ENCODE measurements at places on chromosomes 2 and 18.

DNA sequence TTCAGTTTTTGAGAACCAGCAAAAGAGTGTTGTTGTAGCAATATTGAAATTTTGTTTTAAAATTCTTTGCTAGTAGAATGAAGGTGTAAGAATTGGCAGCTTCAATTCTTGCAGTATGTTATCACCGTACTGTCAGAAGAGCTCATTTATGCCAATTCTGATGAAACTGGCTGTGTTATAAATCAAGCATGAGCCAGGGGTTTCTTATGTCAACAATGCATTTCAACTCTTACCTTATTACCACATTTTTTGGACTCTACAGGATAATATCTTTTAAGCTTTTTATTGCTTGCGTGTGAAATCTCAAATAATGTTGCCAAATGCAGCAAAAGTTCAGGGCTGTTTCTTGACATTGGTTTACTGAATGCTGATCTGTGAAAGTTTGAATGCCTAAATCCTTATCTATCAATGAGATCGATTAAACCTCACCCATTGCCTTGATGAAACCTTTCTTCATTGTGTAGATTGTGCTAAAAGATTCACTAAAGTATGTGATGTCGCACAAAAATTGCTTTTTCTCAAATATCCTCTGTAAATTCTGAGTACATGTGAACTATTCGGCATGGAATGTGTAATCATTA is 1389.3 kb upstream of the ZEB2 start:
- DNase-seq = no peak

- DNase-seq = no peak
Observed at GRCh38 chr2:120432976-120433815, 87.3 kb downstream of the INHBB start.

GRCh38 chr2:74267068-74267467 is 68.7 kb downstream of the MTHFD2 start:
- peak; percentile 15 for DNase-seq

- DNase-seq = no peak
Observed at GRCh38 chr2:64214281-64215115, 70.3 kb upstream of the PELI1 start.

DNA sequence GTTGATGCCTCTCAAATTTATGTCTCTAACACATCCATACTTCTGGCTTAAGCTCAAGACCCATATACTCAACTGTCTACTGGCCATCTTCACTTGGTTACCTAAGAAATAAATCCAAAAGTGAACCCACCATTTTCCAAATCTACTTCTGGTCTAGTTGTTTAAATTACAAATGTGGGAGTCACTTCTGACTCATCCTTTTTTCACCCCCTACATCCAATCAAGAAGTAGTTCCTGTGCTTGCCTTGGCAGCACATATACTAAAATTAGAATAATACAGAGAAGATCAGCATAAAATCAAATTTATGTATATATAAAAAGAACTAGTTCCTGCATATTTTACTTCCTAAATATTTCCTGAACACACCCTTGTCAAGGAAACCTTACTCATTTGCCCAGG is 53.6 kb downstream of the STRN start:
- no peak for DNase-seq

GRCh38 chr2:1618191-1618961 is 125.9 kb downstream of the PXDN start:
- DNase-seq = no peak

- DNase-seq = no peak
Observed at GRCh38 chr2:88574445-88574844, 52.8 kb downstream of the EIF2AK3 start.

- DNase-seq = no peak
Observed at GRCh38 chr2:26723991-26724750, 31.6 kb downstream of the KCNK3 start.

GRCh38 chr2:12083713-12084419 is 337.4 kb downstream of the LPIN1 start:
- DNase-seq = no peak

DNA sequence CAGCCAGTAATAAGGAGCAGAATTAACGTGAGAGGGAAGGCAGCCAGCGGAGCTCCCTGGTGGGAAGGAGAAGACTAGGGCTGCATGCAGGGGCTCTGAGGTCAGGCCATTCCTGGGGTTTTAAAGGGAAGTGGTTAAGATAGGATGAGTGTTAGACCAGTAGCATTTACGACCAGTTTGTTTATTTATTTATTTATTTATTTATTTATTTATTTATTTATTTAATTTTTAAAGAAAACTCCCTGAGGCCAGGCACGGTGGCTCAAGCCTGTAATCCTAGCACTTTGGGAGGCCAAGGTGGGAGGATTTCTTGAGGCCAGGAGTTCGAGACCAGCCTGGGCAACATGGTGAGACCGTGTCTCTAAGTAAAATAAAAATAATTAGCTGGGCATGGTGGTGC is 152.8 kb downstream of the FHOD3 start:
- no peak for DNase-seq

DNA sequence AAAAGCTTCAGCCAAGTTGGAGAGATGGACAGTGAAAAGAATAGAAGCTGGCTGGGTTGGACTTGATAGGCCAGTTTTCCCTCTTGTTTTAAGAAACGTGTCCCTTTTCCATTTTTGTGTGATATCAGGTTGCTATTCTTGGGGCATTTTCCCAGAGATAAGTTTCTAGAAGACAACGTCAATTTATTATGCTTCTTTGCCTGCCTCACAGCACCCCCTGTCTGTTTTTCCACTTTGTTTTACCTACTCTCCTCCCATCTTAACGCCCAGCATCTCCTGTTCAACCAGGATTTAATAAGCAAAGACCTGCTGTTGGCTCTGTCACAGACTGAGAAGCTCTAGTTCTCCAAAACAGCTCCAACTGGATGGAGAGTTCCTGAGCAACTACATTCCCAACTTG is 317.8 kb upstream of the ZNF521 start:
- no peak for DNase-seq

- no peak for DNase-seq
Observed at GRCh38 chr18:70663141-70663540, 374.3 kb downstream of the SOCS6 start.

- no peak for DNase-seq
Observed at GRCh38 chr18:59127047-59127446, 12.6 kb upstream of the SEC11C start.

DNA sequence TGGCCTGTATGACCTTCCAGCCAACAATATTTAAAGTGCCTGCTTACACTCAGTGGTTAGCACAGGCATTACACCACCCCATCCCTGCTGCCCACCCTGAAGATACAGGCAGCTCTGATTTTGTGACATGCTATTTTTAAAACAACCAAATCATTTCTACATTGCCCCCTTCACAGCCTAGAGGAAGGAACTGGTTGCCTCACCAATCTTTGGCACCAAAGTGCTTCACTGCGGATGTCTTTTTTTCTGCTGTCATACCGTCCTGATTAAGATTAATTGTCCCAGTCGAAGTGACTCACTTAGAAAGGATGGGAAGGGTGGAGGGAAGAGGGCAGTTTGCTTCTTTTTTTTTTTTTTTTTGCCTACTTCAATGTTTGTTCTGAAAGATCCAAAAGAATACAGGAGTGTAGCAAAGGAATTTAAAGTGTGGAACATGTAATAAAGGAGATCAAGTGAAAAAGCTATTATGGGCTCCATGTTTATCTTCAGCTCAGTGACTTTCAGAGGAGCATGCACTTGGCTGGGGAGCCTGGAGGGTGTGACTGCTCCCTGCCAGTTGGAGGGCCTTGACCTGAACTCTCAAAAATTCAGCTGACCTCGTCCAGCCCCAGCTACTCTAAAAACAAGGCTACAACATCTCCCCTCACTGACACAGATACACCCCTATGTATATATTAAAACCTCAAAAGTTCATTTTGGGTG is 501.1 kb upstream of the TNP1 start:
- DNase-seq = no peak

DNA sequence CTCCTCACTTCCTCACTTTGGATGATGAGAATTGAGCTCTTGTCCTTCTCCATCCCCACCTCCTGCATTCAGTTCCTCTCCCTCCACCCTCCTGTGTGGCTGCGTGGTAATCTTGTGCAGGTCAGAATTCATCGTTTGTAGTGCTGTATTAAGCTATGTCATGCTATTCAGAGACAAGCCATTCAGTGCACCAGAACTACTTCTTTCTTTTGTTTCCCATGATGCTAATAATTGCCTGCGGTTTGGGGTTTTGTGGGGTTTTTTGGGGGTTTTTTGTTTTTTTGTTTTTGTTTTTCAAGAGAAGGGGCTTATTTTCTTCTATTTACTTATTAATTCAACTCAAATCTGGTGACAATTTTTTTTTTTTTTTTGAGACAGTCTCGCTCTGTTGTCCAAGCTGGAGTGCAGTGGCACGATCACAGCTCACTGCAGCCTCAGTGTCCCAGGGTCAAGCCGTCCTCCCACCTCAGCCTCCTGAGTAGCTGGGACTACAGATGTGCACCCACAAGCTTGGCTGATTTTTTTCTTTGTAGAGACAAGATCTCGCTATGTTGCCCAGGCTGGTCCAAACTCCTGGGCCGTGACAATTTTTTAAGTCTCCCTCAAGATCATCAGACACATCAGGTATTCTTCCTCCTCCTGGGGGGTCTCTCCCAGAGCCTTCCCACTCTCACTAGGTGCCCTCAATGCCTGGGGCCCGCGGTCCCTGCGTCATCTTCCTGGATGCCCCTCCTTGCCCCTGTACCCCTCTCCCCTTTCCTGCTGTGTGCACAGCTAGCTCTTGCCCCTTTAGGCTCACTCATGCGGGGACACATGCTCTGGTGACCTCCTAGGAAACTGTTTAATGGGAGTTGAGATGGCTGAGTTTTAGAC is 37.8 kb downstream of the MAL start:
- no peak for DNase-seq

- DNase-seq = no peak
Observed at GRCh38 chr2:80014637-80015036, 289.9 kb downstream of the LRRTM1 start.

- DNase-seq = no peak
Observed at GRCh38 chr2:239312081-239312511, 88.7 kb downstream of the HDAC4 start.

DNA sequence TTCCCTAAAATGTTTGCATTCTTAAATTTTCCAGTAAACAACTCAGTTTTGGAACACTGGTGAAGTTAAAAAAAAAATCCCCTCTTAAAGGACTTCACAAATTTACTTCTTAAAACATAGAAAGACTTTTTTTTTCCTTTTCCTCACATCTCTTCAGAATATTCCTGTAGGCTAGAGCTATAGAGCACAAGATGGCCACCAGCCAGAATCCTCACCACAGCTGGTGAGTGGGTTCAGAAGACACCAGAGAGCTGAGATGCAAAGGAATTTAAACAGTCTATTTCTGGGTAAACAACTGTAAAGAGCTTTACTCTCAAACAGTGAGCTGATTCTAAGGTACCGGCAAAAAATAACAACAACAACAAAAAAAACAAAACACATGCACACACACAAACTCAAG is 252.8 kb downstream of the LRP1B start:
- no peak for DNase-seq

- DNase-seq = no peak
Observed at GRCh38 chr2:19377717-19378116, 19.3 kb upstream of the OSR1 start.

DNA sequence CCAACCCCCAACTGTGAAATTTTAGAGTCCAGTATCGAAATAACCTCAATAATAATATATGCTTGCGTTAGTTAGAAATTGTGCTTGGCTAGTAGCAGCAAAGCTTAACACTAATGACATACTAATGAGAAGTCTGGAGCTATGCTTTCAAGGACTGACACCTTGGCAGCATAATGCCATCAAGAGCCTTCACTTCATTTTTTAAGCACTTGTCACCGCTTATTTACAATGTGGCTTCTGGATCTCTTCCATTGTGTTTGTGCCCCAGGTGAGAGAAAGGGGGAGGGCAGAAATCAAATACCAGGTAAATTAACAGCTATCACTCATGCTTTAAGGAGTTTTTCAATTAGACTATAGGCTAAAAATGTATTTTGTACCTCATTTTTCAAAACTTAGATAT is 101.5 kb downstream of the CDH7 start:
- no peak for DNase-seq

GRCh38 chr18:46152436-46152807 is 48.2 kb downstream of the HAUS1 start:
- DNase-seq = no peak

DNA sequence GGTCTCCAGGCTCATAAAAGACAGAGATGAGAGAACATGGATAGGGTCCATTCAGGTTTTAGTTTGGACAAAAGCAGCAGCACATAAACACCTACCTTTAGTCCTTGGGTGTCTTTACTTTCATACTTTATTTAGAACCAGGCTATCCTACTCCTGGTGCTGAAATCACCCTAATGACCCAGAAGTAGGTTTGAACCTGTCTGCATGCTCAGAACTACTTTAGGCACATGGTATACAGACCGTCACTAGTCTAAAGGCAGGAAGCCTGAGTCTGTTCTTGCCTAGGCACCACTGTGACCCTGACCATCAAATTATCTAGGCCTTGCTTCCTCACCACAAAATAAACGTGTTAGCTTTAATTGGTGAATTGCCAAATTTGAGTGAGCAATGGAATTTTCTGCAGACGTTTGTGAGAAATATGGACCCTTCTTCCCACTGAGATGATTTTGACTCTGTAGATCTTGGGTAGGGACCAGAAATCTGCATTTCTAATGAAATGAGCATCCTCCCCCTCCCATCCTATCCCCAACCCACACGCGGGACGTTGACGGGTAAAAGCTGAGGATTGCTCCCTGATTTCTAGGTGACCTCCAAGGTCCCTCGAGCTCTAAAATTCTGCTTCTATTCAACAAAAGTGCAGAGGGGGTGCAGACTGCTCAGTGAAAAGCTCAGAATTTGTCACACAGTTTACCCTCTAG is 75.1 kb downstream of the PLEKHM3 start:
- no peak for DNase-seq

Measured in activated CD4-positive, alpha-beta T cell treated with anti-CD3 and anti-CD28 coated beads for 24 hours (primary cell).